ENCODE measurements at places on chromosomes 1 and 21. TPM values are rescaled to one million over a fixed set of nuclear protein-coding genes. Genes with fewer than 3 reads are reported as not detected.

GRCh38 chr21:46489800-46490199 is 31.1 kb downstream of the DIP2A start:
- peaks cover 46% of the 10 kb centered on the region for H3K36me3 ChIP-seq
- H3K4me3 ChIP-seq: no peak overlapping the region
- no peak for DNase-seq

GRCh38 chr1:228512781-228513198 is 25.6 kb downstream of the RNF187 start:
- DNase-seq: no peak
- no peaks in the 10 kb centered on the region for H3K36me3 ChIP-seq
- peaks cover 8% of the 10 kb centered on the region for H3K27me3 ChIP-seq
- no peak overlapping the region for H3K27ac ChIP-seq

DNA sequence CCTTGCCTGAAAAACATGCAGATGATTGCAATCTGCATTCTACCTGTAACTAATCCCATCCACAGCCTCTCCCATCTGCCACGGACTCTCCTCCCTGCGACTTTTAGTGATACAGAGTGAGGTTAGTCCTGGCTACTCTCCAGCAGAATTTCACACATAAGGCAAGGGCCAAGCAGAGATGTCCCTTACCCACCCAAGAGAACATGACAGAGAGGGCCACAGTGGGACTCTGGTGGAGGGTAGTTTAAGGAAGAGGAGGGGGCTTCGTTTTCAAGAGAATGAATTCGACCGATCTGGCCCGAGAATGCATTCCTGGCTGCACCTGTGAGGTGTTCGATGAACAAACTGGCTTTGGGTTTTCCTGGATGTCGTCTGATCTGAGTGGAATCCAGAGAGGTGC is 87.5 kb upstream of the SIM2 start:
- H3K27ac ChIP-seq: no peak overlapping the region
- no peaks in the 10 kb centered on the region for H3K4me1 ChIP-seq
- H3K36me3 ChIP-seq: no peaks in the 10 kb centered on the region
- DNase-seq: no peak

- no peaks in the 10 kb centered on the region for H3K4me1 ChIP-seq
- DNase-seq: no peak
- no peaks in the 10 kb centered on the region for H3K36me3 ChIP-seq
- no peak overlapping the region for H3K4me3 ChIP-seq
These were observed 71.7 kb upstream of the MROH9 start for GRCh38 chr1:170863621-170864020.

Gene IFI44L
- total RNA-seq: 2.9 TPM

Gene TCHH
- 18.6 TPM for total RNA-seq

All from suprapubic skin (tissue), 4 donors.